AG08395 (cell line): ENCODE measurements at places on chromosomes 6 and 20.
A peak's percentile ranks its signal among the peaks of the same experiment; 100 is the strongest.

- no peak for DNase-seq
Measured at GRCh38 chr6:114052141-114052540, 81.2 kb upstream of the HDAC2 start.

DNA sequence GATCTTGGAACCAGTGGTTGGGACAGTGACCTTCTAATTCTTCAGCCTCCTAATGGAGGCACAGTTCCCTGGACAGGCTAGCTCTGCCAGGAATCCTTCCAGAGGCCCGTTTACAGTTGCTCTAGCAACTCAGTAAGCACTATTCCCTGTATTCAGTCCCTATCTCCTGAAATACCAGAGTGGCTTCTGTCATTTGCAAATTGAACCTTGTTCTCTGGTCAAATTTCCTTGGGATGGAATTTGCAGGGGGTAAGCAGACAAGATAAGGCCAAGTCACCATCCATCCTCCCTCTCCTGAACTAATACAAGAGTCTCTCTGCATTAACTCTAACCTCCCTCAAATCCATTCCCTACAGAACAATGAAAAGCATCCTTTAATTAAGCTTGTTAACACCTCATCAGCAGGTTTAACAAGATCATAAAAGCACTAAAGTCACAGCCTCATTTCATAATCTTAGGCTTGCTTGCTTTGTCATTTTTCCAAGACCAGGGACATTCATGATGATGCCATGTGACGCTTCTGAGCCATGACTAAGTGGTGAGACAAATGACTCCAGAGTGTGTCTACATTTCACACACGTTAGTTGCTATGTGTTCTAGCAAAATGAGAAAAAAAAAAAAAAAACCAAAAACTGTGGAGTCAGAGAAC lies 37.1 kb downstream of the SLC22A23 start:
- DNase-seq: peak; percentile 76

DNA sequence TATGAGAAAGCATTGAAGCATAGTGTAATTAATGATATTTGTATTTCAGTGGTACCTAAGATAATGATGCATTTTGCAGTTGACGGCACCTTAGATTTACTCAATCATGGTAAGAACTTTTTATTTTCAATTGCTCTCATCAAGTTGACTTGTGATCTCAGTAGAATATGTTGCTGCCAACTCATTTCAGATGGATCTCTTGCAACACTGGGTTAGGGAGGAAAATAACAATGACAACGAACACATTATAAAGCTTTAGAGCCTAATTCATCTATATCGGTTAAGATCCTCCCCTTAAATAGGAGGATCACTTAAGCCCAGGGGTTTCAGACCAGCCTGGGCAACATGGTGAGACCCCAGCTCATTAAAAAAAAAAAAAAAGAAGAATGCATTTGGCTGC lies 18.0 kb upstream of the TBC1D22B start:
- DNase-seq: no peak

- peak; percentile 12 for DNase-seq
Measured at GRCh38 chr20:56328861-56329260, 29.9 kb upstream of the FAM210B start.

DNA sequence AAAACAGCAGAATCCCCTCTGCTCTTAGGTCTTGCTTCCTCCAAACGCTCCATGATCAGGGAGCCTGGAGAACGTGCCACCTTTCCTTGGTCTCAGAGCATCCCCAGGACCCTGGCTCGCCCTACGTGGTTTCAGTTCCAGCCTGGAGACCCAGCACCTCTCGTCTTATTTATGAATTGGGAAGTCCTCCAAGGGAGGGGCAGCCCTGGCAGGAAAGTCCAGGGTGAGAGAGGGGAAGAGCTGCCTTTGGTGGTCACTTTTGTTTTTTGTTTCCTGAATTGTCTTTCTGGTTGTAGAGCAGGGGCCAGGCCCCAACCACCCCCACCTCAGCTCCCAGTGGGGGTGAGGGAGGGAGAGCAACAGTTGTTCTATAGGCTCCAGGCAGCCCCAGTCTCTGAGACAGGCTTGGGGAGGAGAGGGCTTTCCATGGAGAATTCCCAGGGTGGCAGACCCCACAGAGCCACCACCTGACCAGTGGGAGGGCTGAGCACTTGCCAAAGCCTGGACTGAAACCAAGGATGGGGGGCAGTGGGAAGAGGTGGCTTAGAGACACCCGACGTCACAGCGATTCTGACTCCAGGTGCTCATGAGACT lies 88.8 kb downstream of the PRND start:
- DNase-seq: no peak

GRCh38 chr6:74070091-74070490 lies 374.1 kb downstream of the CD109 start:
- DNase-seq: peak; percentile 61

GRCh38 chr6:1554476-1555310 lies 55.0 kb upstream of the FOXC1 start:
- peak; percentile 93 for DNase-seq

GRCh38 chr6:84568971-84569370 lies 195.4 kb downstream of the TBX18 start:
- DNase-seq: no peak

DNA sequence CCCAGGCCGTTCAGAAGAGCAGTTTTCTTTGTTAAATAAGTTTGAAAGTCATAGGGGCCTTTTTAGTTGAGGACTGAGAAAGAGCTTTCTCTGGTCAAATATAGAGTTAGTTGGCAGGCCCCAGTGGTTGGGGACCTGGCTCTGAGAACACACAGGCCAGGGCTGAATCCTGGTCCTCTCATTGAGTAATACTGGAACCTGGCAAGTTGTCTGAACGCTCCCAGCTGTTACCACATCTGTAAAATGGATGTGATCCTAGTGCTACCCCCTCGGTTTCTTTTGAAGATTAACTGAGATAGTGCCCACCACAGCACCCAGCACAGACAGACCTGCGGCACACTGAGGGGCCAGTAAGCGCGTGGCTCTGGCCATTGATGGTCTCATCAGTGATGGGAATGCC lies 215.5 kb downstream of the ZDHHC14 start:
- no peak for DNase-seq

DNA sequence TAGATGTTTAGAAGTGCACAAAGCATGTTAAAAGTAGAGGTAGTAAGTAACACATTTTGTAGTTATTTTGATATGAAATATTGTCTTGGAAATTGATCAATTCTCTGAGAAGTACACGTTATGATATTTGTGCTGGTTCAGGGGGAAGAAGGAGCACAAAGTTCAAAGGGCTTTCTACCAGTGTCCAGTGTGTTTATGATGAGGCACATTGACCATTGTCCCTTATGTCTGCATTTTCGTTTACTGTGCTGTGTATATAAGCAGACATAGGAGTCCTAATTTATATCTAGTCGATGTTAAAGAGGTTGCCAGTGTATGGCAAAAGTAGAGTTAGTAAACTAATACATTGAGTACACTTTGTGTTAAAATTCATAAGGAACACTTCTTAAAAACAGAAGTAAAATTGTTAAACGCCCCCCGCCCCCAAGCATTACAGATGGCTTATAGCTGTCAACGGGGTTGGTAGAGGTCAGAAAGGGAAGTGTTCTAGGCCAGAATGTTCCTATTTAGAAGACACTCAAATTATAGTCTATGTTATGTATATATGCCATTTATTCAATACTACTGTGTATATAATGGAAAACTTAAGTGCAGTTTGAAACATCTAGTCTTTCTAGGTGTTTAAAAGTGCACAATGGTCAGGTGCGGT lies 13.3 kb upstream of the HMGN4 start:
- no peak for DNase-seq

GRCh38 chr20:49824206-49824605 lies 11.6 kb downstream of the SLC9A8 start:
- DNase-seq: peak; percentile 17

GRCh38 chr6:4486568-4487315 lies 289.5 kb upstream of the CDYL start:
- no peak for DNase-seq

DNA sequence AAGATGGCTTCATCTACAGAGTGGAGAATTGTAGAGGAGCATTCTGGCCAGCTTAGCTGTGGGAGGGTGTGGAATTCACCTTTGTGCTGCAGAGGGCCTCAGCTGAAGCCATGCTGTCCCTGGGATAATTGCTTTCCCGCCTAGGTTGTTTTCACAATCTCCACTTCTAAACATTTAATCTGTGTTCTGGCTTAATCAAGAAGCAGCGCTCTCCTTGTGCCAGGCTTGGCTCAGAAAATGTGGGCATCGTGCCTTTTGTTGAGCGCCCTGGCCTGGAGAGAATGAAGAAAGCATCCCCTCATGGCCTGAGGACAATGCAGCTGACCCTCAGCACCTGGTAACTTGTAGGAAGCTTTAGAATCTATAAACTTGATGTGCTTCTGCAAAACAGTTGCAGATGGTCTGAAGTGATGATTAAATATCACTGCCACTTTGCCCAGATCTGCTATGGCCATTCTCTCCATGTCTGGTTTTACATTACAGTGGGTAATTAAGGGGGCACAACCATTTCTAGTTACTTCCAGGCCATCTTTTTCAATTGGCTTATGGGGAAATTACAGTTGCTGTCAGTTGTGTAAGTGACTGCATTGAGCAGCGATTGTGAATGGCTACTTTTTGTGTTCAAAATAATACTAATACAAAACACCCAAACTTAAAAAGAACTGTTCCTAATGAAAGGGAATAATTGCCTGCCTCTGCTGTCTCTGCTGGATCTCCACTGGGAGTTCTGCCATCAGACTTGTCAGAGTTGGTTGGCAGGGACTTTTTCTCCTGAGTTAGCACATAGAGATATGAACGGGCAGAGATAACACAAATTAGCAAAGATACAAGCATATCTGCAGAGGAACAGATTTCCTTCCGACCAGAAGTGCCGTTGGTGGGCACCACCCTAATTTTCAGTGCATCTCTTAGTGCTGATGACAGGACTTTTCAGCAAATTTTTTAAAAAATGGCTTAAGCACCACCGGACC lies 18.4 kb downstream of the CTNNBL1 start:
- no peak for DNase-seq

GRCh38 chr6:168157272-168158212 lies 78.5 kb upstream of the FRMD1 start:
- peak; percentile 76 for DNase-seq

DNA sequence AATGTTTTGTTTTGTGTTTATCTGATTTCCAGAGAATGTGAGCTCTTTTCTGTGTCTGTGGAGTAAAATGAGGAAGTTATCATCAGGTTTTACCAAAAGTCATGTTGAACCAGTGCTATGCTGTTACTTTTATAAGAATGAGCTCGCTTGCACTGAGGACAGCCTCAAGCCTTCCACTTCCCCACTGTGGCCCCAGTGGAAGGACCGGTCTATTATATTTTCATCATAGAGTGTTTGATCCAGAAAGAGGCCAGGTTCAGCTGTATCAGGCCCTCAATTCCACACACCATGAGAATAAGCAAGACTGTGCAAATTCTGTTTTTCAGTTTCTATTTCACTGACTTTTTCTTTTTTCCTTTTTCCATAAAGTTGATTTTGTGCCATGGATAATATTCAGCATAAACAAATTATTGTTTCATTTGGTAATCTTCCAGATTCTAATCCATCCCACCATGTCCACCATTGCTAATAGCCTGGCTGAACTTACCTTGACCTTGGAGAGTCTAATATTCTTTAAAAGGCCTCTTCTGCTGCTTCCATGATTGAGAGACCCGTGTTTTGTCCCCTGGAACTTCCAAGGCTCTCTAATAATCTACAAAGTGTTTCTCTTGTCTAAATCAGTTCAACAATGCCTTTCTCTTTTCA lies 286.2 kb downstream of the THBS2 start:
- DNase-seq: no peak

GRCh38 chr20:9035126-9035525 lies 33.8 kb upstream of the PLCB4 start:
- peak; percentile 72 for DNase-seq

- peak; percentile 83 for DNase-seq
Measured at GRCh38 chr6:111973118-111973761, 80.7 kb upstream of the CCN6 start.

DNA sequence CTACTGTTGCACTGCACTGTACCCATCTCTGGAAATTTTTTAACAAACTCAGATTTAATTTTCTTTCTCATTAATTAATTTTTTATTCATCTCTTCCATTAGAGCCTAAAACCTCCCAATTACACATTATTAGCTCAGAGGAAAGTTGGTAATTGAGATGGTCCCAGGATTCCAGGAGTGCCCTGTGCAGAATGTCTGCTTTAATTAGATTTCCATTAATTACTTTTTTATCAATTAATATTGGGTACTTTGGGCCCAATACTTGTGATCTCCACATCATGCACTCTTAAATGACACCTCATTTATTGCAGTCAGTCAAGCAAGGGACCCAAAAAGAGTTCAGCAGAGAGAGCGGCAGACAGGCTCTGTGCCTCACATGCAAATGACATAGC lies 232.0 kb downstream of the PTPRT start:
- DNase-seq: no peak

- no peak for DNase-seq
Measured at GRCh38 chr6:39342692-39343395, 20.3 kb upstream of the KCNK16 start.

- DNase-seq: no peak
Measured at GRCh38 chr20:37611852-37612251, 82.0 kb upstream of the CTNNBL1 start.

DNA sequence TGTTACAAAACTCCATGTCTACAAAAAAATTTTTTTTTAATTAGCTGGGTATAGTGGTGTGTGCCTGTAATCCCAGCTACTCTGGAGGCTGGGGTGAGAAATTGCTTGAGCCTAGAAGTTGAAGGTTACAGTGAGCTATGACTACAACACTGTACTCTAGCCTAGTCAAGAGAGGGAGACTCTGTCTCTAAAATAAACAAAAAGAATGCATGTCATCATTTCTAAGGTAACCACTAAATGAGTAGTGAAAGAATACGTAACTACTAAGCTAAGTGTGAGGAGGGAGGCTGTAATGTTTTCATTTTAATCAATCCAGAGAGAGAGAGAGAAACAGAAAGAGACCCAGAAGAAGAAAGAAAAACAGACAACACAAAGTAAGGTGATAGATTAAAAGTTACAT lies 9.9 kb downstream of the SYCP2 start:
- no peak for DNase-seq

- DNase-seq: no peak
Measured at GRCh38 chr6:75219263-75219662, 13.4 kb upstream of the COL12A1 start.

GRCh38 chr6:131281471-131282270 lies 146.4 kb downstream of the AKAP7 start:
- DNase-seq: no peak

- DNase-seq: no peak
Measured at GRCh38 chr6:149127212-149127611, 190.3 kb upstream of the TAB2 start.

DNA sequence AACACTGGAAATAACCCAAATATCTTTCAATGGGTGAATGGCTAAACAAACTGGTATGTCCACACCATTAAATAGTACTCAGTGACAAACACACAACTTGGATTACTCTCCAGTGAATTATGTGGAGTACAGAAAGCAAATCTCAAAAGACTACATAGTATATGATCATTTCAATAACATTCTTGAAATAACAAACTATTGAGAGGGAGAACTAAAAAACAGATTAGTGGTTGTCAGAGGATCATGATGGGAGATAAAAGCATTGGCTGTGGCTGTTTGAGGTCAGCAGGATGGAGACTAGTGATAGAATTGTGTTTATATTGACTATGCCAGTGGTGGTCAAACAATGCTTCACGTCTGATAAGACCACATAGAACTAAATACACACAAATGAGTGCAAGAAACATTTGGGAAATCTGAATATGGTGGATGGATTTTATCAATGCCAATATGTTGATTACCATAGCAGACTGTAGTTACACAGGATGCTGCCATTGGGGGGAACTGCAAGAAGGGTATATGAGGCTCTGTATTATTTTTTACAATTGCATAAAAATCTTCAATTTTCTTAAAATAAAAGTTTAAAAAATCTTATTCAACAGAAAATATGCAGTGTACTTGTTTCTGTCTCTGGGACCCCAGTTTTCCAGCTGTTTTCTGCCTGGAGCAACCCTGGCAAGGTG lies 242.0 kb downstream of the TBXT start:
- no peak for DNase-seq

- DNase-seq: peak; percentile 23
Measured at GRCh38 chr20:1844325-1845162, 50.7 kb upstream of the SIRPA start.
